ENCODE measurements at places on chromosomes 16 and 17. TPM values are rescaled to one million over a fixed set of nuclear protein-coding genes. Genes with fewer than 3 reads are reported as not detected.

Gene CCL14
- not detected for total RNA-seq

Gene RNF222
- total RNA-seq: not detected

Gene TRPV2
- 0.39 TPM for total RNA-seq

Gene EMC8
- 72.1 TPM for total RNA-seq

Gene NPEPPS
- total RNA-seq: 62.3 TPM

Gene TSR1
- total RNA-seq: 57.4 TPM

Gene CD300LB
- not detected for total RNA-seq

Gene LGALS9
- 1.6 TPM for total RNA-seq

Gene KRTAP4-3
- not detected for total RNA-seq

Gene DPEP3
- not detected for total RNA-seq

Gene UMOD
- total RNA-seq: not detected

Gene SLC6A2
- total RNA-seq: not detected

Gene JPH3
- 2.3 TPM for total RNA-seq

Gene TNFRSF13B
- total RNA-seq: not detected

Gene KRTAP1-5
- total RNA-seq: not detected

Gene DUSP3
- 61.1 TPM for total RNA-seq

Gene TRIM72
- total RNA-seq: 0.12 TPM

Gene CRYBA1
- total RNA-seq: not detected

Gene DLX4
- total RNA-seq: 3.3 TPM

Gene IL34
- 0.56 TPM for total RNA-seq

Measured in A549 treated with Mapracorat at 1 μM for 4 hours (cell line).